ENCODE measurements at places on chromosomes 7 and 10. TPM values are rescaled to one million over a fixed set of nuclear protein-coding genes. Genes with fewer than 3 reads are reported as not detected.

The HYAL4 gene
- total RNA-seq: not detected

The ASAH2 gene
- 2.2 TPM for total RNA-seq

The MET gene
- 102 TPM for total RNA-seq

The C10orf105 gene
- total RNA-seq: not detected

The OR6B1 gene
- total RNA-seq: not detected

The HOXA2 gene
- 0.81 TPM for total RNA-seq

The RBP3 gene
- not detected for total RNA-seq

The TAS2R41 gene
- not detected for total RNA-seq

The SHH gene
- total RNA-seq: 0.43 TPM

The SYT15B gene
- 2.5 TPM for total RNA-seq

The ADRB1 gene
- total RNA-seq: 1.4 TPM

The BLNK gene
- not detected for total RNA-seq

The NYAP1 gene
- total RNA-seq: 5.8 TPM

The EBLN1 gene
- not detected for total RNA-seq

The LRRC17 gene
- total RNA-seq: 0.12 TPM

The NAT16 gene
- total RNA-seq: 0.12 TPM

The BTBD16 gene
- total RNA-seq: 0.46 TPM

The TAS2R3 gene
- not detected for total RNA-seq

The IGFBP1 gene
- 60.9 TPM for total RNA-seq

The DYNC1I1 gene
- total RNA-seq: 0.15 TPM

The ECHS1 gene
- total RNA-seq: 145 TPM

The ASB10 gene
- total RNA-seq: not detected

The CFTR gene
- 0.03 TPM for total RNA-seq

The PDK4 gene
- total RNA-seq: 25.7 TPM

The LRRC18 gene
- not detected for total RNA-seq

The ODAD2 gene
- not detected for total RNA-seq

The UBE2D4 gene
- 7.0 TPM for total RNA-seq

The FZD8 gene
- 4.9 TPM for total RNA-seq

The DENND2A gene
- total RNA-seq: 0.76 TPM

The ST8SIA6 gene
- 0.12 TPM for total RNA-seq

The DLG5 gene
- total RNA-seq: 36.6 TPM

The CNOT4 gene
- 11.4 TPM for total RNA-seq

The FAM237B gene
- not detected for total RNA-seq

The SFMBT2 gene
- total RNA-seq: 9.7 TPM

The GOLGA7B gene
- total RNA-seq: 3.8 TPM

The NPFFR1 gene
- total RNA-seq: not detected

The PRKAR2B gene
- total RNA-seq: 2.2 TPM

The HDAC9 gene
- 0.25 TPM for total RNA-seq

The PAPSS2 gene
- 17.1 TPM for total RNA-seq

The PAX4 gene
- total RNA-seq: not detected

All from A549 treated with Hydrocortisone at 1 μM for 4 hours (cell line).